ENCODE measurements at places on chromosomes 1 and 21. TPM values are rescaled to one million over a fixed set of nuclear protein-coding genes. Genes with fewer than 3 reads are reported as not detected.
A peak's percentile ranks its signal among the peaks of the same experiment; 100 is the strongest.

DNA sequence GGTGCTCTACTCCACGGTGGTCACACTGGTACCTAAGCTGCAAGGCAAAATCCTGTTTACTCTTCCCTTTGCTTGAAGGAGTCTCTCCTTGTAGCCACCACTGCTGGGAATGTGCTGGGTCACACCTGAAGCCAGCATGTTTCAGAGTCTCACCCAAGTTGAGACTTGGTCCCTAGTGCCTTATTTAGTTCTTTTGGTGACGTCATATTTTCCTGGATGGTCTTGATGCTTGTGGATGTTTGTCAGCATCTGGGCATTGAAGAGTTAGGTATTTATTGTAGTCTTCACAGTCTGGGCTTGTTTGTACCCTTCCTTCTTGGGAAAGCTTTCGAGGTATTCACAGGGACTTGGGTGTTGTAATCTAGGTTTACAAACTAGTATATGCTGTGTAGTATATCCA, 5.6 kb upstream of the MTARC2 start:
- DNase-seq = no peak

DNA sequence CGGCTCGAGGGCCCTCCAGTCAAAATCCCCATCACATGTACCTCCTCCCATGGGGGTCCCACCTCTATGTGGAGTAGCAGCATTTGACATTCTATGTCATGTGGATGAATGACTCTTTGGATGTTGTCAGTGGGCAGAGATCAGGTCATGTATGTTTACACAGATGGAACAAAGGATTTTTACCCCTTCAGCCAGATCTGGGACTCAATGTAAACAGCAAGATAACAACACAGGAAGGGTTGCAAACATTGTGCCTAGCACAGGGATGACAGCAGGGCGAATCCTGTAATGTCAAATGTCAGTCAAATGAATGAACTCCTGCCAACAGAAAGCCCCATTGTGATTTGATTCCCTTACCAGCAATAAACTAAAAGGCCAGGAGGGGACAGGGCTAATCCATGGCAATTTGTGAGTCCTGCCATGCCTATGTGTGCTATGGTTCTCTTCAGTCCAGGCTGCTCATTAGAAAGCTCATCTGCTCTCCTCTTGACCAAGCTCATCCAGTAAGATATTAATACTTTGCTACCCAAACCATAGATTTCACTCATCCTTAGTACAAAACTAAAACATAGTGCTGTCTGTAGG, 60.3 kb downstream of the PGBD5 start:
- DNase-seq = no peak

OR2L8 gene
- total RNA-seq = not detected

- DNase-seq = no peak
Observed at GRCh38 chr1:39164256-39164655, 40.2 kb upstream of the MACF1 start.

GRCh38 chr1:16206547-16207317, 5.7 kb downstream of the ARHGEF19 start:
- peak; percentile 99 for DNase-seq

GRCh38 chr21:34192646-34193285, 119.4 kb downstream of the MRPS6 start:
- DNase-seq = no peak

DNA sequence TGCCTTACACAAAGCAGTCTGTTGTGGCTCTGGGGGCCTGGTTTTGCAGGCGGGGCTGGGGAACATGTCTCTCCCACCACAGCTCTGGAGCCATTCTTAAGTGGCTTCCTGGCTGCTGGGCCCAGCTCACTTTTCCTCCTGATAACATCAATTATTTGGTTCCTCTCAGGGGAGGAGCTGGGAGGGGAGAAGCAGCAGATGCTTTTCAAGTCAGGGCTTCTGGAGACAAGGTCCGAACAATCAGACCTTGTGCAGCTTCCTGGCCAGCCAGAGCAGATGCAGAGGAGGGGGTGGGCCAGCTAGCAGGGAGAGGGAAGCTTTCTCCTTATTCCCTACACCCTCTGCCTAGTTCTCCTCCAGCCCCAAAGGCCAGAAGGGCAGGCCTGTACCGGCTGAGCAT, 3.7 kb upstream of the PAQR6 start:
- DNase-seq = no peak

DNA sequence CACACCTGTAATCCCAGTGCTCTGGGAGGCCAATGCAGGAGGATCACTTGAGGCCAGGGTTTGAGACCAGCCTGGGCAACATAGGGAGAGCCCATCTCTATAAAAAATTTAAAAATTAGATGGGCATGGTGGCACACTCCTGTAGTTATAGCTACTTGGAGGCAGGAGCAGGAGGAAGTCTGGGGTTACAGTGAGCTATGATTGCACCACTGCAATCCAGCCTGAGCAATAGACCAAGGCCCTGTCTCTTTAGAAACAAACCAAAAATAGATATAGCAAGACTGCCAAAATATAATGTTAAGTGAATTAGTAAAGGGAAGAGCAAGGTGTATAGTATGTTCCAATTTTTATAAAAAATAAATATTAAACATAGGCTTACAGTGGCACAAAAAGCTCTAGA, 28.8 kb downstream of the PLEKHO1 start:
- no peak for DNase-seq

DNA sequence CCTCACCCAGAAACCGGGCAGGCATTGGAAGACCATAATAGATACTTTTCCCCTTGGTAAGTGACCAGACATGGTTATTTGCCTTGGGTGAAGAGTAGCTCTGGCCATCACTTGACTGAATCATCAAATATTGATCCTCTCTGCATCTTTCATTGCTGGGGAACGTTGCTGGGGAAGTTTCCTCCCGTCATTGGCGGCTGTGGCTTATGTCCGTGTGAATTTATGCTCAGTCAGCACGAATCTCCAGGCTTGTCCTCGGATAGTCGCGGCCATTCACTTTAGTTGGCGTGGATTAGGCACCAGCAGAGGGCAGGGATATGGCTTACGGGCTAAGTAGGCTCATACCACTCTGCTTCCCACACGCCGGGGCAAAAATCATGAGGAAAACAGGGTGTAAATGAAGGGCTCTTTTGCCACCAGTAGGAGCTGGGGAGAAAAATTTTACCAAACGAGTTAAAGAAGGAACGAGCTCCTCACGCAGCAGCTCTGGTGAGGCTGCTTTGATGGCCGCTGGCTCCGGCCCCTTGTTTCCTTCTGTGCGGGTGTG, 473.4 kb downstream of the CAMTA1 start:
- DNase-seq = no peak

DNA sequence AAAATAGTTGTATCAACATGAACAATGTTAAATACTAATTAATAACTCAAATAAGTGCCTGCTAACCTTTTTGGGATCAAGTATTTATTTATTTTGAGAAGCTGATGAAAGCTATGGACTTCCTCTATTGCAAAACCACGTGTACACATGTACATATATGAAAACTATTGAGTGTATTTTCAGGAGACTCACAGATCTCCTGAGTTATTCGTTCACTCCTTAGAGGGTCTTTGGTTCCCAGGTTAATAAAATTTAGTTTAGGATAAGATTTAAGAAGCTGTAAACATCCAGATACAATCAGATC, 130.5 kb downstream of the DISC1 start:
- no peak for DNase-seq

GRCh38 chr1:23878668-23879067, 10.6 kb upstream of the FUCA1 start:
- no peak for DNase-seq

- DNase-seq = no peak
Observed at GRCh38 chr1:30165116-30165515, 558.3 kb downstream of the MATN1 start.
